Posterior cingulate gyrus (tissue), 11 donors: ENCODE measurements at places on chromosomes 11 and 22.

DNA sequence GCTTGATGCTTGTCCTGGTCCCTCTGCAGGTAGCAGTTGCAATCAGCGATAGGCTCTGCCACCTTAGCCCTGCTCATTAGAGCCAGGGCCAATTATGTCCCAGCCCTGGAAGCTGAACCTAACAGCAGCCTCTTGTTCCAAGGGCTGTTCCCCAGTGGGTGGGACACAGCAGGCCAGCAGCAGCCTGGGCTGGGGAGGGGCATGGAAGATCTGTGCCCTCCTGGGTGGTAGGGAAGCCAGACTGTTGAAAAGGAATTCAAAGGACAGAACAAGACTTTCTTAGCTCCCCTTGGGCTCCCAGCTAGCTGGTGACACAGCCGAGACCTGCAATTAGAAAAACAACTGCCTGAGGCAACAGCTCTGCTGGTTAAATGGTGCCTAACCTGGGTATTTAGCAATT lies 17.4 kb downstream of the DRD2 start:
- no peak for DNase-seq

DNA sequence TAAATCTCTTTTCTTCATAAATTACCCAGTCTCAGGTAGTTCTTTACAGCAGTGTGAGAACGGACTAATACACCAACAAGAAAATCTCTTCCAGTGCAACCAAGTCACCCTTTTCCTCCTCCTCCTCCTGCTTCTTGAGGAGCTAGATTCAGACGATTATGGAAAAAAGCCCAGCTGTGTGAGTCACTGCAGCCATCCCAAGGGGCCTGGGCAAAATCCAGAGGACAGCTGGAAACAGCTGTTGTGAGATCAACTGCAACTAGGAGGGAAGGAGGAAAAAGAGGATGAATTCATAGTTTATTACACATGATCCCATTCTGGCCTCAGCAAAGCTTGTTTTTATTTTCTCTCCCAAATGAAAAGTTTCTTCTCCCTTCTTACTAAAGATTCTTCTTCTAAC lies 32.9 kb downstream of the RBFOX2 start:
- DNase-seq: no peak

GRCh38 chr22:27051407-27051806 lies 394.0 kb downstream of the MIAT start:
- DNase-seq: no peak

DNA sequence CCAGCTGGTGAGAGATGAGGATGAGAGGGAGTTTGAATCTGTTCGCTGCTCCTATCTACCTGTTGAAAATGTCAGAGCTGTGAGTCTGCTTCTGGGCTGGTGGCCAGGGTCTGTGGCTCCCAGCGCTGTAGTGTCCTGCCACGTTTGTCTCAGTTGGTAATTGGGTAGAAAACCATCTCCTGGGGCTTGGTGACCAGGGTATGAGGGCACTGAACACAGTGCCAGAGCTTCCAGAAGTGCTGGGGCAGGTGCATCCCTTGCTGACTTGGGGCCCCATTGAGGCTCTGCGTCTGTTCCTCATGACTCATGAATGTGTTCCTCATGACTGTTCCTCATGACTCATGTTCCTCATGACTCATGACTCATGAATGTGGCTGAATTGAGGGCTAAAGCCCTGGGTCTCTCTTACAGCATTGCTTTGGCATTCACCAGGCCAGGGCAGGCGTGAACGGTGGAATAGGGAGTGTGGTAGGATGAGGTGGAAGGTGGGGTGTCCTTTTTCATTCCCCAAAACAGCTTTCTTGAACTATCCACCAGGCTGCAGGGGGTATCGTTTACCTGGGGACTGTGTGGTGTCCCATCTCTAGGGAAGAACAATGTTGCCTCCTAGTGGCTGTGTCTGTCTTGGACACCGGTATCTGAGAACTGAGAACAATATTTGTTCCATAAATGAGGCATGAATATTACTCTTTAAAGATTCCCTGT lies 139.5 kb downstream of the COMMD9 start:
- DNase-seq: no peak

GRCh38 chr11:11390068-11390771 lies 37.2 kb upstream of the CSNK2A3 start:
- no peak for DNase-seq

GRCh38 chr11:114162719-114163123 lies 103.2 kb downstream of the ZBTB16 start:
- DNase-seq: peak; percentile 84

DNA sequence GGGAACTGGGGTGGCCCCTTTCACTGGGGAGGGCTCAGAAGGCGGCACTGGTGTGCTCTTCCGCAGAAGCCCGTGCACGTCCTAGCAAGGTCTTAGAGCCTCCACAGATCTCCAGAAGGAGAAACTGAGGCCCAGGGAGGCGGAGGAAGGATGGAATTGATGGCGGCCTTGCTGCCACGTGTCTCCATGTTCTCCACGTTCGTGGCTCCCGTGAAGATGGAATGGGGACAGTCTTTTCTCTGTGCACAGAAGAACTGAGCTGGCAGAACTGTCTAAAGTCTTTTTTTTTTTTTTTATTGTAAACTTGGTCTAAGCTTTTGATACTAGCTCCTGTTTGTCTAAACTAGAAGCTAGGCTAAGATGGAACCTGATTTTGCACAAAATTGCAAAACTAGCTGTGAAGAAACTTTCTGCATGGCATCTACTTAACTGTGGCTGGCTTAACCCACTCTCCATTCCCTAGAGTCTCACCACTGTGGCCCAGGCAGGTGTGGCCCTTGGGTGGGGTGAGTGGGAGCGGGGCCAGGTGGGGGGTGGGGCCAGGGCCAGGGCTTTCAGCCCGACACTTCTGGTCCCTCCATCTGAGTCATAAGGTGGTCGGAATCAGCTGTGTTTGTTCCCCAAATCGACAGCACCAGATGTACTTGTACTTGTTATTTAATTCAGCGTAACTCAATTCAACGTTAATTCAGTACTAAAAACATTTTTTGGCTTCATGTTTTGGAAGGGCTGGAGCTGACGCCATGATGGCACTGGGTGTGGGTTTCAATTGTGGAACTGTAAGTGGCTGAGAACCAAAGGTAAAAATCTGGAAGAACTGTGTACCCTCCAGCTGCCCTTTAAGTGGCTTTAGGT lies 120.7 kb downstream of the MPPED1 start:
- DNase-seq: no peak

DNA sequence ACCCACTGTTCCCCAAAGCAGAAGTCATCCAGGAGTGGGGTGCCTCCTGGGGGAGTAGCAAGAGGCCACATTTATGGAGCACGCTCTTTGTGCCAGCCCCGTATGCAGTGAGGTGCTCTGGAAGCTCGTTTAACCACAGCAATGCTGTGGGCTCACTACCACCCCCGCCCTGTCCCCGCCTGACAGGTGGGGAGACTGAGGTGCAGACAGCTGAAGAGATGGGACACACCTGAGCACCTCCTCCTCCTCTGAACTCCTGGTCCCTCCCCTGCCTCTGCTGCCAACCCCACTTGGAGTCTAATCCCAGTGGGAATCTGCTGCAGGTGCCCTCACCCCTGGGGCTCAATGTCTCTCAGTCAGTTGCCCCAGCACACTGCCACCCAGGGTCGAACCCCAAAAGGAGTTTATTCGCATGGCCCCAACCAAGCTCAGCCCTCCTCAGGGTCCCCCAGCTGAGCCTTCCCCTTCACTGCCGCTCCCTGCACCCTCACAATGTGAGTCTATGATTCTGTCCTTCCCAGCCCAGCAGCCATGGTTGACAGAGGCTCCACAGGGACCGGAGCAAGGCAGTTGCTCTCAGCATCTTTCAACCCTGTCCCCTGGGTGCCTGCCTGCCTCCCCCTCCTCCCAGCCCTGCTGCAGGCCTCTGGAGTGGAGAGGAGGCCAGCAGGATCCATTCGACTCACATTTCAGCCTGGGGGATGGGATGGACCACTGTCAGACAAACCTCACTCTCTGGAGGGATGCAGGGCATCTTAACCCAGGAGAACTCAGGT lies 13.3 kb upstream of the BCR start:
- DNase-seq: no peak

DNA sequence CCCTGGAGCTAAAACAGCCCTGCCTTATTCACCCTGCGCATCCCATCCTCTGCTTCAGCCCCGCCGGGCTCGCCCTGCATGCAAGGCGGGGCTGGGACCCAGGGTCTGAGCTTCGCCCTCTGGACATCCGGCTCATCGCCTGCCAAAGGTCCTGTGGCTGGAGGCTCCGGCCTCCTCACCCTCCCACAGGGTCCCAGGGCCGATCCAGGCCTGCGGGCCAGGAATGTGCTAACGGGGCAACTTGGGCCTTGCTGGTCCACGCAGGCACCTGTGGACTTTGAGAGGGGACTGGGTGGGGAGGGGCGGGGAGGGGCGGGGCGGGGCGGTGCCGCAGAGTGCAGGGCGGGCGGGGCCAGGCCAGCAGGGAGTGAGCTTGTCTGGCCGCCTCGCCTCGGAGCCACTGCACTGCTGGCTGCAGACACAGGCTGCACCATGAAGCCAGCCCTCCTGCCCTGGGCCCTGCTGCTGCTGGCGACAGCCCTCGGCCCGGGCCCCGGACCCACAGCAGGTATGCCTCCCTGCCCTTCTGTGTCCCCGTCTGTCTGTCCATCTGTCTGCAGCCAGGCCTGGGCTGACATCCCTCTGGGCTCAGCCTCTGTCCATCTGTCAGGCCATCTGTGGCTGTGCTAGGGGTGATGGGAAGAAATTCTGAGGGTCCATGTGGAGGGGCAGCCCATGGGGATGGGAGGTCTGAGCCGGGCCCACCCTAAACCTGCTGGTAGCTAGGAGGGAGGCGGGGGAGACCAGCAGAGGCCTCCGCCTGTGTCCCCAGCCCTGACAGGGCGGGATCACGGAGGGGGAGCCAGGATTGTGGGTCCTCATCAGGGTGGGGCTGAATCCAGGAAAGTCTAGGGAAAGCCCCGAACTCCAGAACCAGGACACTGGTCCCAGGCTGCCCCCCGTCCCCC lies at the start of gene SUSD2:
Gene SUSD2 (plus strand): TSS at position 400 of the 908 bp plus-strand sequence. CDS start 33 bp downstream, at position 433.
- DNase-seq: no peak

DNA sequence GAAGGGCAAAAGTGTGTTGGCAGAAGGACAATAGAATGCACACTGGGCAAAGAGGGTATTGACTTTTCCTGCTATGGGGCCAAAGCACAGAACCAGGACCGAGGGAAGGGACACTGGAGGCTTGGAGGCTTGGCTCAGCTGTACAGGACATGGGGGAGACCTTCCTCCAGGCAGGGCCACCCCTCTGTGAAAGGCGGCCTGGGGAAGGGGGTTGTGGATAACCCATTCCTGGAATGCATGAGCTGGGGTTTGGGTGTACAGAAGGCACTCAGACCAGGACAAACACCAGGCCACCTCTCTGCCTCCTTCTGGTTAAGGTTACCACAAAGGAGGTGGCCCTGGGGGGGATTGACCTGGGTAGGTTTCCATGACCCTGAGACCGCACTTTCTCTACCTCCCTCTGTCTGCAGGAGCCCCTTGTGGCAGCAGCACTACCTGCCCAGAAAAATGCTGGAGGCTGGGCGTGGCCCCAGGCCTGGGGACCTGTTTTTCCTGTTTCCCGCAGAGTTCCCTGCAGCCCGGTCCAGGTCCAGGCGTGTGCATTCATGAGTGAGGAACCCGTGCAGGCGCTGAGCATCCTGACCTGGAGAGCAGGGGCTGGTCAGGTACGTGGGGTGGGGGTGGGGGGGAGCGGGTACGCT lies 9.6 kb downstream of the P2RY2 start:
- DNase-seq: no peak

DNA sequence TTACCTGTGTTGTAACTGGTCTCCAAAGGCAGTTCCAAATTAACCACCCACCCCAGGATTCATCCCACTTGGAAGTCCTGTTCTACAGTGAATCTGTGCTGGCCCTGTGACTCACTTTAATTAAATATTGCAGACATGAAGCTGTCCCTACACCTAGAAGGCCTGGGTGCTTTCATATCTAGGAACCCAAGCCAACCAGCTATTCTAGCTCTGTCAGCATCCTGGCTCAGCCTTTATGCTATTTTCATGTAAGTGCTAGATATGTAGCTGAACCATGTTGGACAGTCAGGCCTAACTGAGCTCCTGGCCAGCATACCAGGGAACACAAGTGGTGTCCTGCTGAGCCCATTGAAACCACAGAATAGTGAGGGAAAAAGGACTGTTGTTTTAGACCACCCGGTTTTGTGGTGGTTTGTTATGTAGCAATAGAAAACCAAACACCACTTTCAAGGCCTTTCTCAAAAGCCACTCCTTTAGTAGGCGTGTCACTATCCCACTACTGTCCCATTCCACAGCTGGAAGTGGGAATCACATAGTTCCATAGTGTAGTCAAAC lies 30.3 kb downstream of the CNTF start:
- DNase-seq: no peak

DNA sequence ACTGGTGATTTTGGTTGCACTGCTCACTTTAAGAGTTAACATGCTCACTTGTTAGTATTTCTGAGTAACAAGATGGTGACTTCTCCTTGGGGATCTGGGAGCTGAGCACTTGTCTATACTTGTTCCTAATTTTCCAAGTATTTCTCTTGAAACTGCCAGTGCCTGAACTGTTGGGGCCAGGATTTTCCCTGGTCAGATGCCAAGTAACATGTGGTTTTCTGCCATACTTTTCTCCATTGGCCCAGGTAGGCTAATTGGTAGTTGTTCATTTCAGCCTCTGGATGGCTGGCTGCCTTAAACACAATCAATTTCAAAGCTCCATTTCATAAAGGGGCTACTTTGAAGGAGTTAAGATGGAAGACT lies 35.0 kb downstream of the RNF141 start:
- DNase-seq: no peak

- no peak for DNase-seq
Measured at GRCh38 chr11:31973172-31973571, 117.7 kb upstream of the RCN1 start.

DNA sequence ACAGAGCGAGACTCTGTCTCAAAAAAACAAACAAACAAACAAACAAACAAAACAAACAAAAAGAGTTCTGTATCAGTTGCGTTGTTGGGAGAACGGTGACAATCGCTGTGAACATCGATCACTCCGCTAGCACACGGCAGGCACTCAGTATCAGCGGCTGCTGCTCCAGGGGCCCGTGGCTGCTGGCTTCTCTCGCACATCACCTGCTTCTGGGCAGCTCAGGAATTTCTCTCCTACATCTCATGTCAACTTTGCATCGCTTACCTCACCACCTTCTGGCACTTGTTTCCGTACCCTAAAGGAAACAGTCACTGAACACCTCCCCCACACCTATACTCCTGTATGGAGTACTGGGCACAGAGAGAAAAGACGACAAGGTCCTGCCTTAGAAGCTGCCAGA lies 70.3 kb upstream of the WNT7B start:
- no peak for DNase-seq

- no peak for DNase-seq
Measured at GRCh38 chr11:120660024-120660565, 148.5 kb downstream of the GRIK4 start.

DNA sequence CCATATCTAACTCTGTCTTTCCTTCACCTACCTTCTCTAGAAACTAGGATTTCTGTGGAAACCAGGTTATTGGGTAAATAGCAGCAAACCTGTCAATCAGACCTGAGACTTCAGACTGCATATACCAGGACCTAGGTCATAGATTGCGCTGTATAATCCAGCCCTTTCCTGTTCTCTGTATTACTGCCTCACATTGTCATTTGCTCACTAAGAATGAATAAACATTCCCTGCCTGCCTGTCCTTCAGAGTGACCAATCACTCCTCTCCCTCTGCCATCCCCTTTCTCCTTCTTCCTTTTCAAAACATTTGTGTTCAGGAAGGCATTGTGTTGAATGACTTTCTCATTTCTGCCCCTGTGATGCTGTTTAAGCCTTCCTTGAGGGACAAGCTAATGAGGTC lies 14.1 kb upstream of the FZD4 start:
- no peak for DNase-seq
